Tibial nerve (tissue), 4 donors: ENCODE measurements at places on chromosomes 1 and 21. TPM values are rescaled to one million over a fixed set of nuclear protein-coding genes. Genes with fewer than 3 reads are reported as not detected.
A peak's percentile ranks its signal among the peaks of the same experiment; 100 is the strongest.

GREM2 gene
- 0.21 TPM for total RNA-seq

GRCh38 chr1:180609643-180610555 is 21.9 kb upstream of the XPR1 start:
- DNase-seq: peak; percentile 21

DNA sequence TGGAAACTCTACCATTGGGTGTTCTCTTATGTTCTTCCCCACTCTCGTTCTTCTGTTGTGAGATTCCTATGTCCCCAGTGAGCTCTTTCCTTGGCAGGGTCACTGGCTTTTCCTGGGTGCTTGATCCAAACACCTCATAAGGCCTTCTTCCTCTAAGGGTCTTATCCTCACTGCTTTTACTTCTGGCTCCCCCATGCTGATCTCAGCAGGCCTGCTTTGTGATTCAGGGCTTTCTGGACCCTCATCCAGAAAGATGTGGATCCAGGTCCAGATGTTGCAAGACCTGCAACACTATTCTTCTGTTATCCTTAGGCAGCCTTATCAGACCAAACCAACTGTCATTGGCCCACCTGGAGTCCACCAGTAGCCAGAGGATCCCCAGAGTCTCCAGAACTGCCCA is 11.2 kb upstream of the MYOG start:
- no peak for DNase-seq

GRCh38 chr1:243497939-243498681 is 242.3 kb downstream of the SDCCAG8 start:
- no peak for DNase-seq

C1QTNF12 gene
- 1.3 TPM for total RNA-seq

DNA sequence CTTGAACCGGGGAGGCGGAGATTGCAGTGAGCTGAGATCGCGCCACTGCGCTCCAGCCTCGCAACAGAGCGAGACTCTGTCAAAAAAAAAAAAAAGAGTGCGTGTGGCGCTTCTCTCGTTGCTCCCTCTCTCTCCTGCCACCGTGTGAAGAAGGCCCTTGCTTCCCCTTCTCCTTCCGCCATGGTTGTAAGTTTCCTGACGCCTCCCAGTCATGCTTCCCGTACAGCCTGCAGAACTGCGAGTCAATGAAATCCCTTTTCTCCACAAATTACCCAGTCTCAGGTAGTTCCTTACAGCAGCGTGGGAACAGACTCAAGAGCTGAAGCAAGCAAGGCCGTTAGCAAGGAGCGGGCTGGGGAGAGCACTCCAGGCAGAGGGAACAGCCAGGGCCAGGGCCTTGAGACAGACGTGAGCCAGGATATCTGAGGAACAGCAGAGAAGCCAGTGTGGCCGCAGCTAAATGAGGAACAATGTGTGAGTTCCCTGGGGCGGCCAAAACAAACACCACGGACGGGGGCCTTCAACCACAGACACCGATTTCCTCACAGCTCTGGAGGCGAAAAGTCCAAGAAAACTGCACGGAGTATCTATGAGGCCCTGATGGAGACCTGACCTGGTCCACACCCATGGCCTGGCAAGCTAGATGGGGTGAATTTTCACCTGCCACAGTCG is 54.2 kb upstream of the ETS2 start:
- peak; percentile 63 for DNase-seq

TAS1R3 gene
- 0.39 TPM for total RNA-seq

FCRL1 gene
- not detected for total RNA-seq

- DNase-seq: no peak
These were observed 12.6 kb upstream of the OR6N2 start for GRCh38 chr1:158793604-158794003.

GRCh38 chr1:219837274-219837993 is 90.9 kb downstream of the SLC30A10 start:
- peak; percentile 66 for DNase-seq

- DNase-seq: no peak
These were observed 356.6 kb downstream of the PLA2G4A start for GRCh38 chr1:187185389-187185788.

GRCh38 chr1:223345720-223346119 is 18.3 kb downstream of the SUSD4 start:
- no peak for DNase-seq

DNA sequence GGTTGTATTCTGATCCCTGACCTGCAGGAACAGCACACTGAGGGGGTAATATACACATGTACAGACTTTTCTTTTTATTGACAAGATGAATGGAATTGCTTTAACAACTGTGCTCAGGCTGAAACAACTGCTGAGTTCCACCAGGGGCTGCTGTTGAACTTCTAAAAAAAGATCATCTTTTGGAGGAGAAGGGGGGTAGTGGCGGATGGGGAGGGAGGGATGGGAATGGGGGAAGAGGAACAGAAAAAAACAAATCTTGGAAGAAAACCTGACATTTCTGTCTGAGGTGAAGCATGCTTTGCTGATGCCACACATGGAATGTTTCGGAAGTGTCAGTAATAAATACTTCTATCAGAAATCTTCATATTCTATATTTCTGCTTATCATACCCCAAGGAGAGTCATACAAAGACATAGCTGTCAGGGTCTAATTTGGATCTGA is 75.0 kb downstream of the RWDD3 start:
- no peak for DNase-seq

DNA sequence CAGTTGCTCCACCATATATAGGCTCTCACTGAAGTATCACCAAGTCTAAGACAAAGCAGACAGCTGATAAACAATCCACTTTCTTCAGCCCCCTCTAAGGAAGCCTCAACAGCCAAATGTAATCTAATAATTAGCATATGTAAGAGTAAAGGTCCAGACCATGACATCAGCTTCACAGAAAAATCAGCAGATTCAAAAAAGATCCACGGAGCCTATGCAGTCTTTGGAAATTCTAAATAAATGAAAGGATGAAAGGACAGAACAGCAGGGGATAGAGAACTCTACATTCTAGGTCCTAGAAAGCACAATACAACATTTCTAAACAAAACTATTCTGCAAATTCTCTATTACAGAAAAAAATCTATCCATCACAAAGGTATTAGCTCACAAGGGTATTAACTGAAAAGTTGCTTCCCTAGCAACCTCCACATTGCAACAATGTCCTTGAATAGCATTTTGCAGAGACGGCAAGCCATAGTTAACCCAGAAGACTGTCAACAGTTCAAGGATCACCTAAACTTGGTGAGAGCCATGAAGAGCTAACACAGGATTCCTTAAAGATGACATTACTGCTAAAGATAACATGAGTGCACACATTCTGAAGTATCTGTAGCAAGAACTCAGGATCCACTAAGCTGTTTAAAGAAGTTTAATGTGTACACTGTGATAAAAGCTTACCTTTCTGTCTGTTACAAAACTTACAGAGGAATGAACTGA is 74.3 kb downstream of the SIPA1L2 start:
- no peak for DNase-seq

GRCh38 chr1:155207806-155208540 is at the start of gene THBS3:
Gene THBS3, minus strand, starts transcription at chr1:155207897. Its CDS starts 21 bp downstream, at chr1:155207876.
- DNase-seq: no peak

KCNT2 gene
- 9.9 TPM for total RNA-seq

- no peak for DNase-seq
These were observed 14.3 kb downstream of the MRAP start for GRCh38 chr21:32312976-32313375.
